ENCODE measurements at places on chromosomes 4 and X.

GRCh38 chr4:112145790-112146501, 692 bp downstream of the FAM241A start:
- DNase-seq, result peak; percentile 61

DNA sequence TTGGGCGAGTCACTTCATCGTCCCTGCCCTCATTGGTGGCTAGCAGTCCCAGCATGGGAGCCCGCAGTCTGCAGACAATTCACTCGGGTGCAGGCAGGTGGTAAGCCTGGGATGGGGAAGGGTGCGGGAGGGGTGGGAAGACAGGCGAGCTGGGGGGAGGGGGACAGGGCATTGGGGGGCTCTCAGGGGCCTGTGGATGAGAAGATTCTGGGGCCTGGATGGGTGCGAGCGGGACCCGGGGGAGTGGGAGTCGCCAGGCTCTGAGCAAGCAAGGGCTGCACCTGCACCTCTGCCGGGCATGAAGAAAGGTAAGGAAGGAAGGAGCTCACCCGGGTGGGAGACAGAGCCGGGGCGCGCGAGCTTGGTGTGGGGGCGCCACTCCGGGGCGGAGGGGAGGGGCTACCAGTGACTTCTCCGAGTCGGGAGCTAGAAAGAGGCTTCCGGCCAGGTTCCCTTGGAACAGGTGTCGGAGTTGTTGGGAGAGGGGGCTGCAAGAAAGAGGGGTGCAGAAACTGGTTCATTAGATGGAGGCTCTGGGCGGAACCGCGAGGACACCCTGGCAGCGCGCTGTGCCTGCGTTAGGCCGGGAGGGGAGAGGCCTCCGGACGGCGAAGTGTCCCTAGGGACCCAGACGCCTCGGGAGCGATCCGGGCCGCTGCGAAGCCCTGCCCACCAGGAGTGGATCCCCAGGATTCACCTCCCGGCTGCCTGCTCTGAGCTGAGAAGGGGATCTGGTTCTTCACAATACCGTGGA, 103.4 kb upstream of the PDLIM3 start:
- no peak for DNase-seq

DNA sequence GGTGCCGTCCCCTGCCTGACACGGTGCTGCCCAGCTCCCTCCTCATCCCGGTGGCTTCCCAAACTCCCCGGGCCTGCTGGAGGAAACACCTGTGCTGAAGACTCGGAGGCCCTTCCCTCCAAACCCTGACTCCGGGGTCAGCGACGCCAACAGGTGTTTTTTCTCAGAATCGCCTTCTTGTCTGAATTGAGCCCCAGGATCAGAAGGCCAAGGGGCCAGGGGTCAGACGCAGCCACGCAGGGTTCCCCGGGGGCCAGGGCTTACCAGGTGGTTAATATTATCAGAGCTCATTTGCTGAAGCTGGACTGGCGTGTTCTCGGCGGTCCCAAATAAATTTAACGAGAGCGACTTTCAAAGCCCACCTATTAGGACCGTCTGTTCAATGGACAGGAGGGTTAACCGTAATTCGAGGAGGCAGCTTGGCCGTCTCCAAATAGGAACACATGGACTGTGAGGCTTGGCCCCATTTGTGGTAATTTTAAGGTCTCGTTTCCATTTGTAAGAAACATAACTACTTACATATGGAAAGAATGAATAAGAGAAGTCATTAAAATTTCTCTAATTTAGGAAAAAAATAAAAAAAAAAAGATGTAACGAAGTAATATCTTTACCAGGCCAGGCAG, 239.3 kb downstream of the CRLF2 start:
- no peak for DNase-seq

GRCh38 chrX:73478961-73479360, 32.1 kb downstream of the CDX4 start:
- DNase-seq, result no peak

DNA sequence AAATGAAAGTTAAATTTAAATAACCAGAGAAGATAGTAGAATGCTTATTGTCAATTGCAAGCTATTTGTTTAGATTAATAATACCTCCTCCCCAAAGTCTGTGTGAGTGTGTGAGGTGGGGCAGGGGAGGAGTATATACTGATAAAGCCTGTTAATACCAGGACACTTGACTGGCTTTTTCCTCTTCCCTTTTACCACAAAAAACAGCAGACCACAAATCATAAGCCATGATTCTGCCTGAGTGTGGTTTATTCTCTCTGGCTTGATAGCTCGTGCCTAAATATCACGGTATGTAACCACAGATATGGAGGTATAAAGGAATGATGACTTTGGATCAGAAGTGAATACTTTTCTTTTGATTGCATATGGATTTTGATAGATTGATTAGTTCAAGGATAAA, 21.9 kb upstream of the SCRG1 start:
- DNase-seq, result no peak

DNA sequence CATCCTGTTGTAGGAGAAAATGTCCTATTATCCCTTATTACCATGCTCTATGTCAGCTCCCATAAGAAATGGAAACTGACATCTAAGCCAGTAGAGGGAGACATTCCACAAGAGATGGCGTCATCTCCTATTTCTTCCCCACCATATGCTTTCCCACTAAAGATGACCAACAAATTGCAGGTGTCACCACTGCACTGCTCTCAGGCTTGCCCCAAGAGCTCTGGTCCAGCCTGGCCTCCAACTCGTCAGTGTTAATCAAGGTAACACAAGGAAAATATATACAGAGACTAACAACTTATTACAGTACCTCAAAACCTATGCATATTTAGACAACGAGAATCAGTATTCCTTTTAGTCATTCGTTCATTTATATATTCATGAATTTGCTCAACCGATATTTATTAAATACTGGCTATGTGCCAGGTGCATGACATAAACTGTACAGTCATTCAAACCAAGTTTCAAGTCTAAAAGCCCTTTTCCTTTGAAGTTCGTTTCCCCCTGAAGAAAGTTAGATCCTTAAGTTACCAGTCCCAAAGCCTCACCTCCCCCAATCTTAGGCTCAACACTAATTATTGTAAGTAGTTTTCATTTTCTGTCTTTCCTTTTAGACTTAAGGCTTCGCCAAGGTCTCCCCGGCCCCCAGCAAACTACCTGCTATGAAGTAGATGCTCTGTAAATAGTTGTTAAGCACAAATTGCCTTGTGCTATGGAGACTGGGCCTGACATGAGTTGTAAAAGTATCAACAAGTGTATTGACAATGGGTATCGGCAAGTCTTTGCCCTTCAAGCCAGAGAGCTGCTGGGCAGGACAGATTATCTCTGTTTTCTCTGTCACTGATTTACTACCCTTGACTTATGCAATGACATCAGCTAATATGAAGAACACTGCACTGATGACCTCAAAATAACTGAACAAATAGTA, 3.1 kb upstream of the FGB start:
- DNase-seq, result peak; percentile 85

DNA sequence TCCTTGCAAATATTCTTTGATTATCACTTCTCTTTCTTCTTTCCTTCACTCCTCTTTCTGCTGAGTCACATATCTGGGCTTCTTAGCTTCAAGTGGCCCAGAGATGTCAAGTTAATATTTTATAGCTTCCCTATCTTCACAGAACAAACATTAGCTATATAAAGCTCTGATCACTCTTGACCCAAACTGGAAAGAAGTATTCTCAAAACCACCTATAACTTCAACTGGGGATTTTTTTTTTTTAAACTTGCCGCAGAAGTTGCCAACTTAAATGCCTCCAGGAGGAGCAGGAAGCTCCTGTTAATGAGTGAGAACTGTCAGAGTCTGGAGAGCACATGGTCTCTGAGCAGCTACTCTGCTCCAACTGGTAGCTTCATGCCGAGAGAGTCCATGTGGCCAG, 233.3 kb upstream of the EDNRA start:
- no peak for DNase-seq

DNA sequence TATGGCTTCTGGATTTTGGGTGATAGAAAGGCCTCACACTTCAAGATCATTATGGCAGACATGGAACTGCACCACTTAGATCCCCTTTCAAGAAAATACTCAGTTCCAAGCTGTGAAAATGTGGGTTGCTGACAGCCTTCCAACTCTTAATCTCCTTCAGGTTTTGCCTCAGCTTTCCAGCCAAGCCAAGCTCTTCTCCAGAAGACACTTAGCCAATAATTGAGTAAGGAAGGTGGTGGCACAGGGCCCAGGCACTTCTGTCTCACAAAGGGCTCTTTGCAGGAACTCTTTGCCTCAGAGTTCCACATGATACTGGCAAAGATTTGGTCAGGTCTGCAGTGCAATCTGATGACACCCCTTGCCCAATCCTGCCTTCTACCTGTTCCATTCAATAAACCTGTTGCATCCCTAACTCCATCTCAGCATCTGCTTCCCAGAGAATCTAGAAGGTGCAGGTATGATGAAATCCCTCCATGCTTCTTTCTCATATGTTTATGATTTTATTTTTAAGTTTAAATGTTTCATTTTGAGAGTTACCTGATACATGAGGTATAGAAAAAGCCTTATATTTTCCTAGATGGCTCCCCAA, 30.6 kb downstream of the ANXA5 start:
- no peak for DNase-seq

GRCh38 chr4:177726111-177726510, 283.9 kb upstream of the AGA start:
- no peak for DNase-seq

- peak; percentile 67 for DNase-seq
Observed at GRCh38 chrX:23904096-23904495, 3.6 kb downstream of the APOO start.

DNA sequence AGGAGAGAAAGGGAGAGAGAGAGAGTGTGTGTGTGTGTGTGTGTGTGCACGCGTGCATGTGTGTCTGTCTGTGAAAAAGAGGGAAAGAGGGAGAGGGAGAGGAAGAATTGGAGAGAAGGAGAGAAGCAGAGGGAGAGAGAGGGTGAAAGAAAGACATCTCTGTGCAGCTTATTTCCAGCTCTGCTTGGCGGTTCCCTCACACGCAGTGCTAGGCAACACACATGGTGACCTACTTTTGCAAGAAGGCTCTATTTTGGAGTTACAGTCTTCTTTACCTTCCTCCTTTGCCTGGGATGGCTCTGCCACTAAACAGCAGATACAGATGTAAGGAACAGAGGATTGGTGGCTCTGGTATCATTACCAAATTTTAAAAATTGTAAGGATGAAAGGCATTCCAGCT, 40.1 kb downstream of the SLC16A2 start:
- DNase-seq, result no peak

Data from COLO829 (cell line).